ENCODE measurements at places on chromosomes 6 and 20.

- H3K27me3 ChIP-seq: no peaks in the 10 kb centered on the region
- H3K4me1 ChIP-seq: peaks cover 44% of the 10 kb centered on the region
- no peak for DNase-seq
- H3K4me3 ChIP-seq: peak overlapping the region; percentile 3
- peak overlapping the region; percentile 83 for H3K27ac ChIP-seq
These were observed 125.3 kb downstream of the ATXN1 start for GRCh38 chr6:16635810-16636602.

DNA sequence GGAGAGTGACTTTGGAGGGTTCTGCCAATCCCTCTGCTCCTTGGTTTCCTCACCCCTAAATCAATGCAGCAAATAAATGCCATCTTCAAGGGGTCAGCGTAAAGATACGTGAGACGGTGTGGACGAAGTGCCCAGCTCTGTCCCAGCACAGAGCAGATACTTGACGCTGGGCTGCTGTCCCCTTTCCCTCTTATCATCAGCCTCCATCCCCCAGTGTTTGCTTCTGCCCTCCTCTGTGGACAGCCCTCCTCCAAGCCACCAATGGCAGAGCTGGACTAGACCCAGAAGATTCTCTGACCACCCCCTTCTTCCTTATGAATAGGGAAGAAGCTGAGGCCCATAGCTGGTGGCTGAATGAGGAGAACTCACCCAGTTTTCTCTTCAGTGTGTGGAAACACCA is 17.7 kb upstream of the PI16 start:
- H3K27ac ChIP-seq: peak overlapping the region; percentile 78
- H3K4me1 ChIP-seq: peaks cover 64% of the 10 kb centered on the region
- no peak overlapping the region for H3K4me3 ChIP-seq
- no peak for DNase-seq
- no peaks in the 10 kb centered on the region for H3K27me3 ChIP-seq

GRCh38 chr6:106076139-106076538 is 10.0 kb upstream of the PRDM1 start:
- H3K4me1 ChIP-seq: no peaks in the 10 kb centered on the region
- no peak overlapping the region for H3K4me3 ChIP-seq
- H3K36me3 ChIP-seq: no peaks in the 10 kb centered on the region
- no peak for DNase-seq
- H3K27ac ChIP-seq: no peak overlapping the region

DNA sequence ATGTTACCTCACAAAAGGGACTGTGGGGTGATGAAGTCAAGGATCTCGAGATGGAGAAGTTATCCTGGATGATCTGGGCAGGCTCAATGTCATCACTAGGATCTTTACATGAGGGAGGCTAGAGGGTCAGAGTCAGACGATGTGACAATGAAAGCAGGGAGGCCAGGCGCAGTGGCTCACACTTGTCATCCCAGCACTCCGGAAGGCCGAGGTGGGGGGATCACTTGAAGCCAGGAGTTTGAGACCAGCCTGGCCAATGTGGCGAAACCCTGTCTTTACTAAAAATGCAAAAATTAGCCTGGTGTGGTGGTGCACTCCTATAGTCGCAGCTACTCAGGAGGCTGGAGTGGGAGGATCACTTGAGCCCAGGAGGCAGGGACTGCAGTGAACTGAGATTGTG is 68.8 kb downstream of the TTLL2 start:
- DNase-seq: no peak
- H3K4me1 ChIP-seq: no peaks in the 10 kb centered on the region
- no peak overlapping the region for H3K27ac ChIP-seq
- no peak overlapping the region for H3K4me3 ChIP-seq

GRCh38 chr6:53540129-53540692 is 4.7 kb downstream of the GCLC start:
- DNase-seq: no peak
- no peak overlapping the region for H3K4me3 ChIP-seq
- H3K27ac ChIP-seq: no peak overlapping the region
- peaks cover 64% of the 10 kb centered on the region for H3K4me1 ChIP-seq
- H3K36me3 ChIP-seq: no peaks in the 10 kb centered on the region

DNA sequence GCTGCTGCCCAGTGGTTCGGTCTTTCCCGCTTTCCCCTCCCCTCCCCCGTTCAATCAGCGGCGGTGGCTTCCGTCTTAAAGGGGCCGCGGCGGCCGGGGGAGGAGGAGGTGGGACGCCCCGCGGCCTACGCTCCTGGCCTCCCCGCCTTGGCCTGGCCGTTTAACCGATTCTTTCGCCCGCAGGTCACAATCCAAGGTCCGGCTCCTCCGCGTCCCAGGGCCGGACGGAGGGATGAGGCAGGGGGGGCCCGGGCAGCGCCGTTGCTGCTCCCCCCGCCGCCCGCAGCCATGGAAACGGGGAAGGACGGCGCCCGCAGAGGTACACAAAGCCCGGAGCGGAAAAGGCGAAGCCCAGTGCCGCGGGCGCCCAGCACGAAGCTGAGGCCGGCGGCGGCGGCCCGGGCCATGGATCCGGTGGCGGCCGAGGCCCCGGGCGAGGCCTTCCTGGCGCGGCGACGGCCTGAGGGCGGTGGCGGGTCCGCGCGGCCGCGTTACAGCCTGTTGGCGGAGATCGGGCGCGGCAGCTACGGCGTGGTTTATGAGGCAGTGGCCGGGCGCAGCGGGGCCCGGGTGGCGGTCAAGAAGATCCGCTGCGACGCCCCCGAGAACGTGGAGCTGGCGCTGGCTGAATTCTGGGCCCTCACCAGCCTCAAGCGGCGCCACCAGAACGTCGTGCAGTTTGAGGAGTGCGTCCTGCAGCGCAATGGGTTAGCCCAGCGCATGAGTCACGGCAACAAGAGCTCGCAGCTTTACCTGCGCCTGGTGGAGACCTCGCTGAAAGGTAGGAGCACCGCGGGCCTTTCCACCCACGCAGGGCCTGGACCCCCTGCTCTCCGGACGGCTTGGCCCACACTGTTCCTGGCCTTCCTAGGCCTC is 1.2 kb downstream of the STK35 start:
- no peaks in the 10 kb centered on the region for H3K27me3 ChIP-seq
- peak; percentile 91 for DNase-seq
- peak overlapping the region; percentile 95 for H3K4me3 ChIP-seq
- H3K36me3 ChIP-seq: no peaks in the 10 kb centered on the region
- peak overlapping the region; percentile 100 for H3K27ac ChIP-seq
- peaks cover 37% of the 10 kb centered on the region for H3K4me1 ChIP-seq

DNA sequence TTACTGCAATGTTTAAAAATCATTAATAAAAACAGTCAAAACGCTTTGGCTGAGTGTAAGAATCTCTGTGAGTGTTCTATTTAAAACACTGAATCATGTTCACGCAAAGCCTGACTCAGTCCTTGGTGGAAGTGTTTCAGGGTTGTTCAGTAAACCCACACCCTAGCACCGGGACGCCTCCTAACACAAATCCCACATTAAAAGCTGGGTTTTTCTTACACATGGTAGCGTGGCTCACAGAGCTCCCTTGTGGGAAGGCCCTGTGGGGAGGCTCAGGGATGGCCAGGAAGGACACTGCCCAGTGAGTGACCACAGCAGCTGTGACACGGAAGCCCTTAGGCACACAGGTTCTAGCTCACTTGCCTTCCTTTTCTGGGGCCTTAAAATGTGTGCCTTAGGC is 80.2 kb downstream of the GMPR start:
- DNase-seq: no peak
- peak overlapping the region; percentile 96 for H3K27ac ChIP-seq
- H3K4me3 ChIP-seq: no peak overlapping the region

- H3K27ac ChIP-seq: no peak overlapping the region
- no peaks in the 10 kb centered on the region for H3K4me1 ChIP-seq
- H3K36me3 ChIP-seq: peaks cover 2% of the 10 kb centered on the region
- DNase-seq: no peak
These were observed 170.9 kb downstream of the ARHGAP18 start for GRCh38 chr6:129539032-129539431.

- no peaks in the 10 kb centered on the region for H3K36me3 ChIP-seq
- no peak overlapping the region for H3K27ac ChIP-seq
- DNase-seq: no peak
- H3K4me3 ChIP-seq: no peak overlapping the region
- H3K27me3 ChIP-seq: no peaks in the 10 kb centered on the region
These were observed 11.5 kb upstream of the BAK1 start for GRCh38 chr6:33591424-33592032.

DNA sequence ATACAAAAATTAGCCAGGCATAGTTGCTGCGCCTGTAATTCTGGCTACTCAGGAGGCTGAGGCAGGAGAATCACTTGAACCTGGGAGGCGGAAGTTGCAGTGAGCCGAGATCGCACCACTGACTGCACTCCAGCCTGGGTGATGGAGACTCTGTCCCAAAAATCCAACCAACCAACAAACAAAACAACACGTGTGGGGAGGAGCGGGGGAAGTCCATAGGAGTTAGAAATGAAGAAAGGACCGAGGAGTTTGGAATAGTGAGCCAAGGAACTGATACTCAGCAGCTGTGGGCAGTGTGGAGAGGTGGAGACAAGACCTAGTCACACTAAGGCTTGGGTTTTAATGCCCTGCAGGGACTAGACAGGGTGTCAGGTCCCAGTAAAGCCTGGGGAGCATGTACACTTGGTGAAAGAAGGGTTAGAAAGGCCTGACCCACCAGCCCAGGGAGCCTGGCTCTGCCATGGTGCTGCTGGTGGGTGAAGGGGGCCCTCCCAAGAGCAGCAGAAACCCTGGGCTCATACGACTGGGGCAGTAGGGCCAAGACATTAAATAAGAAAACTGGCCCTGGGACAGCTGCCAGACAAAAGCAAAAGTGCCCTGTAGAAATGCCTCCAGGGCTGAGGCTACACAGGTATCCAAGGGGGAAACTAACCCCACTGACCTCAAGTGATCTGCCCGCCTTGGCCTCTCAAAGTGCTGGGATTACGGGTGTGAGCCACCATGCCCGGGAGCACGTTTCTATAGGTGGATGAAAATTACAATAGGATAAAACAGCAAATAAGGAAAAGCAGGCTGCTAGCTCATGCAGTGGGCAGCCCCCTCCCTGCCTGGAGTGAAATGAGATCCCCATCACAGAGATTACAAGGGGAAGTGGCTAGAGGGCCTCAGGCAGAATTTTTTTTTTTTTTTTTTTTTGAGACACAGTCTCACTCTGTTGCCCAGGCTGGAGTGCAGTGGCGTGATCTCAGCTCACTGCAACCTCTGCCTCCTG is 58.0 kb downstream of the MYH7B start:
- no peaks in the 10 kb centered on the region for H3K27me3 ChIP-seq
- H3K27ac ChIP-seq: peak overlapping the region; percentile 92
- H3K4me3 ChIP-seq: no peak overlapping the region
- no peak for DNase-seq

GRCh38 chr20:4951299-4951698 is 50.0 kb downstream of the SLC23A2 start:
- H3K27me3 ChIP-seq: no peaks in the 10 kb centered on the region
- peaks cover 2% of the 10 kb centered on the region for H3K36me3 ChIP-seq
- peak overlapping the region; percentile 95 for H3K27ac ChIP-seq
- H3K4me3 ChIP-seq: peak overlapping the region; percentile 40
- DNase-seq: no peak

DNA sequence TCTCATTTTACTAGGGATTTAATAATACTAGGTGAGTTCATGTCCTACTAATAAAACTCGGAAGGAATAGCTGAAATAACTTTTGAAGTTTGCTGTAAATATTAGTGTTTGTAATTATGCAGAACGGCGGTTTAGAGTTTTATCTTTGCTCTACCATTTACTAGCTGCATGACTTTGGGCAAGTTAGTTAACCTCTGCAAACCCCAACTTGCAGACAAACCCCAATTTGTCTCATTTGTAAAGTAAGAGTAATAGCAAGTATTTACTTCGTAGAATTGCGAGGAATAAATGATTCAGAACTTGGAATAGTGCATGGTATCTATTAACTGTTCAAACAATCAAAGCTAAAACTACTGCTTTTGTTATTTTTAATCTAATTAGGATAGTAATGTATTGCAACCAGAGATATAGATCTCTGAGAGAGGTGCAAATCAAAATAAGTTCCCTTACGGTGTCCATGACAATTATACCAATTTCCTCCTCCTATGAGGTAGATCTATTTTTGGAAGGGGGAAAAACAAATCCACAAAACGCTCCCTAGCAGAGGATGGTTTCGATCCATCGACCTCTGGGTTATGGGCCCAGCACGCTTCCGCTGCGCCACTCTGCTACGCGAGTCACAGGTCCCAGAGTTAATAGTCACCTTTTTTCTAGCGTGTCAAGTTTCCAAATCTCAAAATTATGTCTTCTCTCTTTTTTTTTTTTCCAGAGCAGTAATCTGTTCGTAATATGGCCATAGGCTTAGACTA is 35.1 kb upstream of the BTN3A2 start:
- H3K27me3 ChIP-seq: peaks cover 9% of the 10 kb centered on the region
- DNase-seq: no peak
- no peaks in the 10 kb centered on the region for H3K36me3 ChIP-seq

GRCh38 chr20:23234311-23235078 is 116.1 kb upstream of the NXT1 start:
- H3K4me3 ChIP-seq: no peak overlapping the region
- H3K4me1 ChIP-seq: peaks cover 6% of the 10 kb centered on the region
- no peak for DNase-seq
- H3K27me3 ChIP-seq: peaks cover 7% of the 10 kb centered on the region
- no peak overlapping the region for H3K27ac ChIP-seq

DNA sequence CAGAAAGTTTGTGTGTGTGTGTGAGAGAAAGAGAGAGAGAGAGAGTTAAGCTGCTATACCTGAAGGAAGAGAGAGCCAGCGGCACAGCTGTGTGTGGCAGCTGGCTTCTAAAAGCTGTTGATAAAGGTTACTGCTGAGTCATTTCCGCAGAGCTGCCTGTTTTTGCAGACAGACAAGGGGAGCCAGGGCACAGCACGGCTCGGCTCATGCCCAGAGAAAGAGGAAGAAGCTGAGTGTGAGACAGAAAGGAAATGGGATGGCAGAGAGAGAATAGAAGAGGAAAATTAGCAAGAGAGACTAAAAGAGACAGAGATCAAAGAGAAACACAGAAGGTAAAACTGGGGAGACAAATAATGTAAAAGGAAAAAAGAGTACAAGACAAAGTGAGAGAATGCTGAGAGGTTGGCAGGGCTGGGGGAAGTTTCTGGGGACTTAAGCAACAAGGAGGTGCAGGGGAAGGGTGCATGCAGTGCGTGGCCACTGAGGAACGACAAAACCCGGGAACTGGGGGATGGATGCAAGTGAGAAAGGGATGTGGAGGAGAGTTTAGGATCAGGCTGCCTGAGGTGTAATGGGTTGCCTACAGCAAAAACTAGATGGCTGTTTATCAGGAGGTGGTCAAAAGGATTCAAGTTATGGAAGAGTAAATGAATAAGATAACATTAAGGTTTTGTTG is 22.7 kb downstream of the HLA-A start:
- DNase-seq: no peak
- H3K4me1 ChIP-seq: peaks cover 42% of the 10 kb centered on the region
- peak overlapping the region; percentile 95 for H3K27ac ChIP-seq
- peak overlapping the region; percentile 72 for H3K4me3 ChIP-seq

DNA sequence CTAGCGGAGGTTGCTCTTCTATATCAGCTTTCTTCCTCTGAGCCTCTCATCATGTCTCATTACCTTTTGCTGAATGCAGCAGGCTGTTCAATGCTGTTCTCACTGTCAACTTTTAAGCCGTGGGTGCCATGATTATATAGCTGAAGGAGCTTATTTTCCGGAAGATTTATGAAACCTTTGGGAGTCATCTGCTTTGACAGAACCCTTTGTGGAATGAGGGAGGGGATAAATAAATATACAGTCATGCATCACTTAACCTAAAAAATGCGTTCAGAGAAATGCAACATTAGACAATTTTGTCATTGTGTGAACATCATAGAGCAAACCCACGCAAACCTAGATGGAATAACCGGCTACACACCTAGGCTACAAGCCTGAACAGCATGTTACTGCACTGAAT is 102.2 kb upstream of the AKAP12 start:
- peaks cover 9% of the 10 kb centered on the region for H3K4me1 ChIP-seq
- H3K27me3 ChIP-seq: no peaks in the 10 kb centered on the region
- no peak for DNase-seq
- no peak overlapping the region for H3K4me3 ChIP-seq
- no peak overlapping the region for H3K27ac ChIP-seq
- H3K36me3 ChIP-seq: no peaks in the 10 kb centered on the region
